ENCODE measurements at places on chromosomes 3 and 15.

DNA sequence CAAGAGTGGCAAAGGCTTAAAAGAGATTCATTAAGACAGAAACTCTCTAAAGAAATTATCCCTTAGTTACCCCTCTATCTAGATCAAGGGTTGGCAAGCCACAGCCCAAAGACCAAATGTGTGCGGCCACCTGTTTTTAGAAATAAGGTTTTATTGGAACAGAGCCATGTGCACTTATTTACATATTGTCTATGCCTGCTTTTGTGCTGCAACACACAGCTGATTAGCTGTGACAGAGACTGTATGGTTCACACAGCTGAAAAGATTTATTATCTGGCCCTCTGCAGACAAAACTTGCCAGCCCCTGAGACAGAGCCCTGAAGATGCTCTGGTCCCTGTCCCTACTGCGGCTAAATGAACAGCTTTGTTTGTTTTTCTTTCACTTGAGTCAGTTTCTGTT is 88.1 kb downstream of the ADAMTS9 start:
- DNase-seq = no peak

GRCh38 chr3:105767776-105768175 is 101.0 kb downstream of the CBLB start:
- no peak for DNase-seq

- no peak for DNase-seq
Observed at GRCh38 chr3:172617013-172617706, 93.7 kb downstream of the NCEH1 start.

GRCh38 chr15:64029110-64029509 is 17.2 kb downstream of the DAPK2 start:
- no peak for DNase-seq

- no peak for DNase-seq
Observed at GRCh38 chr3:62376906-62377877, 3.8 kb upstream of the FEZF2 start.

DNA sequence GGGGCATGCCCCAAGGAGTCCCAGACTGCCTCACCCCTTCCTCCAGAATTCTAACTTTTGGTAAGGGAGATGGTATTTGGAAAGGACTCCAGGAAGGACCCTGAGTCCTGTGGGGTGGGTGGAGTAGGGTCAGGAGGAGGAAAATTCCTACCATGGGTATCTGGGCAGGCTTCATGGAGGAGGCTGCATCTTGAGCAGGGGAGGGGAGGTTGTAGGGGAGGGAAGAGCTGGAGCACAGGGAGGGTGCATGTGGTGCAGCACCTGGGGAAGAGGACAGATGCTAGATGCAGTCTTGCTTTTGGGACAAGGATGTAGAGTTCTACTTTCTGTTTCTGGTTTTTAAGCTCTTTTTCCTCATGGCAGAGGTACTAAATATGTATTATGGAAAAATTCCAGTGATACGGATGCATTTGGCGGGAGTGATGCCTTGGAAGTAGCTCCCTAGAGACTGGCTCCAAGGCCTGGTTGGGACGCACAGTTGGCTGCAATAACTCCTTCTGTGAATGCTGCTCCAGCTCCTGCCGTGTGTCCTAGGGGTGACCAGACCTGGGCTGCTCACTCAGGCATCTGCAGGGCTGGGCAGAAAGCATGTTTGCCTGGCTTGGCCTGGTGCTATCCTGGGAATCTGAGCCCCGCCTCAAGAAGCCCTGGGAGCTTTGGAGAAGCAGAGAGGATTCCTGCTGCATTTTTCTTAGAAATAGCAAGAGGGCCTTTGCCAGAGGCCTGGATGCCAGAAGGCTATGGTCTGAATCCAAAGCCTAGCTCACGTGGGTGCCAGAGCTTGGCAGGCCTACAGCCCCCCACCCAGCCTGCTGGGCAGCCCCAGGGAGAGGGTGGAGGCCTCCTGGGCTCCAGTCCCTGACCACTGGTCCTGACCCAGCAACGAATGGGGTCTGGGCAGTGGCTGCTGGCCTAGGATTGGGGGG is 10.1 kb downstream of the SEMA3F start:
- DNase-seq = no peak

- DNase-seq = peak; percentile 68
Observed at GRCh38 chr15:100918034-100918689, 995 bp upstream of the LRRK1 start.

DNA sequence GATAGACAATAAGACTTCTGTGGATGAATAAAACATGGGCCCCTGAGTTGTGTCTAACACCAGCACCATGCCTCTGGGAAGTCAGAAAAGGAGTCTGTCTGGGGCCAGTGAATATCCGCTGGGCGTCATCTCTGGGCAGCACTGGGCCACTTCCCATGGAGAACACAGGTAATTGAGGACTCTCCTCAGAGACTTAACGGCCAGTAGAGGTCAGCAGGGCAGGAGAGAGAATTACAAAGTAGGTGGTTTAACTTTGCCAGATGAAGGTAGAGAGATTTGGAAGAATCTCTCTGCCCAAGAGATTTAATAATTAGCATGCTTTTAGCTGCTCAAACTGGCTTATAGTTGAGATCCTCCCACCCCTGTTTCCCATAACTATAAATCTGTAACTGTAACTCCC is 65.7 kb downstream of the OCA2 start:
- no peak for DNase-seq

DNA sequence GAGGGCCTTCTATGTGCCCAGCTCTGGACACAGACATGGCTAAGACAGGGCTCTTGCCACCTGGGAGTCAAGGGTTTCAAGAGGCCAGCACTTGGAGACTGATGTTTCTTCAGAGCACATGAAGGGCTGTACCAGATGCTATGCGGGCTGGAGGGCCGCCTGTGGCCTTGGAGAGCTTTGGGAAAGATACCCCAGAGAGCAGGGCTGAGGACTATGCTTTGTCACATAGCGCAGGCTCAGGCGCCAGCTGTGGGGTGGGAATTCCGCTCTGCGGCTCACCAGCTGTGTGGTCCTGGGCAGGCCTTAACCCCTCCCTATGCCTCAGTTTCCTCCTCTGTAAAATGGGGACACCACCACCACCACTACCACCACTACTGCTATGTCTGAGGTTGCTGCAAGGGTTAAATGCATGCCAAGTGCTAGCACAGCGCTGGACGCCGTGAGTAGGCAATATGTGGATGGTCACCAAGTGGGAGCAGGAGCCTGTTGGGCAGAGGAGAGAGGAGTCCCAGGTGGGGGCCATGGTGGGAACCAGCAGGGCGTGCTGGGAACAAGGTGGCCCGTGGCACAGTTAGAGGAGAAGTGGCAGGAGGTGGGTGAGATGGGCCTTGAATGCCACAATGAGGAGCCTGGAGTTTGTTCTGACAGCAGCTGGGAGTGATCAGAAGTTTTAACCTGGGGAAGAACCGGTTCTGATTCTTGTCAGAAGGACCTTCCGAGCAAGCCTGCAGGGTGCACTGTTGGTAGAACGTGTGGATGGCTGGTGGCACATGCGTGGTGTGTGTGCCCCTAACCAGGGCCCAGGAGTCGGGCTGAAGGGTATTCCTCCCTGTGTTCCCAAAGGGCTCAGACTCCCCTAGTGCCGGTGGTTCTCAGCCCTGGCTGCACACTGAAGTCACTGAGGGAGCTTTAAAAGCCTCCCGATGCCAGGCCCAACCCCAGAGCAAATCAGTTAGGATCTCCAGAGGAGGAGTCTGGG is 41.7 kb downstream of the FEM1B start:
- peak; percentile 10 for DNase-seq

DNA sequence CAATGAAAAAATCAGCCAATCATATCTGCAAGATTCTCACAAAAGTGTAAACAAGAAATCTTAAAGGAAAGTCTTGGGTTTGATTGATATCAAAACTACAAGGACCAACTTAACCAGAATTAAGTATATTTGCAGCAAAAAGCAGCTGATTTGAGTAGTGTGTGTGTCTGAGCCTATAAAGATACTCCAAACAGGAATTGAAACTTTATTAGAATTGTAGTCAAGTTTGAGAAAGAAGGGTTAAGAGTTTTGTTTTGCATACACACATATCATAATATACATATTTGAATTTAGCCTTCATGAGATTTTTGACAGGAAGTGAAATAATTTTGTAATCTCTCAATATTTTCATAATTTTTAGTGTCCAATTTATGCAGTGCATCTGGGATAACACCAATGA is 300.1 kb downstream of the NAALADL2 start:
- no peak for DNase-seq

GRCh38 chr3:165464736-165465135 is 268.6 kb upstream of the SLITRK3 start:
- DNase-seq = no peak

GRCh38 chr3:16999161-16999560 is 114.4 kb downstream of the PLCL2 start:
- DNase-seq = no peak

GRCh38 chr3:156606729-156607128 is 51.8 kb upstream of the SSR3 start:
- DNase-seq = no peak

- no peak for DNase-seq
Observed at GRCh38 chr3:16496408-16497222, 16.9 kb downstream of the RFTN1 start.

- DNase-seq = no peak
Observed at GRCh38 chr3:15477951-15478639, 43.4 kb downstream of the COLQ start.

DNA sequence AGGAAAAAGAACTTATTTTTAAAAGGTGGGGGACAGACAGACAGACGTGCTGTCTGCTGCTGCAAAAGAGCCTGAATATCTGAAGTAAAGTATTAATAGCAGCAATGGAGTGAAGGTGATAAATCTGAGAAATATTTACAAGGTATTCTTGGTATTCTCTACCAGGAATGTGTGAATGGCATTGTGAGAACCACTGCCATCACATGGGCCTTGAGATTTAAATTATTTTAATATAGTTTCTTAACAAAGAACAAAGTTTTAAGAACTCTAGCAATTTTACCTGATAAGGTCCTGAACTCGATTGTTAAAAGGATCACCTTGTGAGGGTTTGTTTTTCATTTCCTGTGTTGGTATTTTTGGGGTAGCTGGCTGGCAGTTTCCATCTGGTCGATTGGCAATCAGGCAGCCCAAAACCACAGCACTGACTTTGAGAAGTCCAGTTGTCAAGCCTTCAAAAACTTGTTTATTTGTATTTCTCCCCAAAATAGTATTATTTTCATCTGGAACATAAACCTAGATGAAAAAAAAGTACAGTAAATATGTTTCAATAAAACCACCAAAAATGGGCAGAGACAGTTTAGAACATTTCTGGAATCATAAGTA is 97.3 kb downstream of the ISL2 start:
- DNase-seq = no peak

DNA sequence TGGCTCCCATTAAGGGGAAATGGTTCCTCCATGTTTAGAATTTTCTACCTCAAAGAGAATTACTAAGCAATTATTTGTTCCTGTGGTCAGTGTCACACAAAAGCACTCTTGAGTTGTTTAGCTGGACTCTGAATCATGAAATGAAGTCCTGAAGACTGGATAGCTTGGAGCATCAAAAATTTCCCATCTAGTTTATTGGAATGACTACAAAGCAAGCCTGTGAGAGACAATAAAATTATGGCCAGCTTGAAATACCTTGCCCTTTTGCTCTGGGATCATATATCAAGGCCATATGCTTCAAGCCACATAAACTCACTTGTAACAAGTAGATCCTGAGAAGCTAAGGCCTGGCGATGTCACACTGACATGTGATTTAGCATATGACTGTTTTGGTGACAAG is 292.3 kb downstream of the TIGIT start:
- no peak for DNase-seq

DNA sequence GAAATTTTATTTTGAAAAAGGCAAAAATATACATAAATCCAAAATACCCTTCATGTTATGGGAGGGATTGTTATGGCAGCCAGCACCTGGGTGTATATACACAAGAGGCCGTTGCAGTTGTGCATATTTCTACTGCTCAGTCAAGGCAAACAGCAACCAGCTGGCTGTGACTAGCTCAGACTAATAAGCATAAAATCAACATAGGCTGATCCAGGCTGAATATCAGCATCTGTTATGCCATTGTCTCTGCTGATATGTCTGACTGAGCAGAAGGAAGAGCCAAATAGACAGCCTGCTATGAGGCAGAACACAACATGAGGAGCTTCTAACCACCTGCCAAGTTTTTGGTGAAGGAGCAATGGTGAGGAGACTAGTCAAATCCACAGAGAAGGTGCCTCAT is 457.5 kb upstream of the ALCAM start:
- DNase-seq = no peak
